ENCODE measurements at places on chromosomes 11 and 22.

GRCh38 chr22:49588739-49589138, 238.9 kb downstream of the BRD1 start:
- DNase-seq = no peak

- no peak for DNase-seq
Observed at GRCh38 chr11:106082096-106082495, 4.6 kb downstream of the AASDHPPT start.

GRCh38 chr11:33475993-33476392, 218.8 kb downstream of the HIPK3 start:
- no peak for DNase-seq

GRCh38 chr11:10993186-10993585, 135.3 kb upstream of the ZBED5 start:
- DNase-seq = no peak

All from 8988T (cell line).